Stimulated activated CD4-positive, alpha-beta T cell treated with anti-CD3 and anti-CD28 coated beads, Interleukin-2, amount 100 ng/mL, for 24 hours (primary cell): ENCODE measurements at places on chromosomes 12 and 14.

DNA sequence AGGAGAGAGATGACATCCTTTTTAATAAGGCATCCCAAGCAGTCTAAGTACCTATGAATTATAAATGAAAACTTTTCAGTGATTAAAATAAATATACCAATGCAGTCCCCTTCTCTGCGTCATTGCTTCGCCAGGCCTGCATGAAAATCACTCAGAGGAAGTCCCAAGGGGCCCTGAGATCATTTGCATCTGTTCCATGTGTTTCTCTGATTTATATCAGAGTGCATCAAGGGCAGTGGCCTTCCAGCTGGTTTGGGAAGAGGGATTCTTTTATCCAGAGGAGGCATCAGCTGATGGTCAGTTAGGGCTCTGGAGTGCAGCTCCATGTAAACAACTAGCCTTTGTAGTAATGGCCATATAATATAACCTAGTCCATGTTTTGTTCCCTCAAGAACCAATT is 210.1 kb downstream of the RGS6 start:
- DNase-seq = no peak

- DNase-seq = no peak
Observed at GRCh38 chr14:89600950-89601826, 184.2 kb upstream of the FOXN3 start.

DNA sequence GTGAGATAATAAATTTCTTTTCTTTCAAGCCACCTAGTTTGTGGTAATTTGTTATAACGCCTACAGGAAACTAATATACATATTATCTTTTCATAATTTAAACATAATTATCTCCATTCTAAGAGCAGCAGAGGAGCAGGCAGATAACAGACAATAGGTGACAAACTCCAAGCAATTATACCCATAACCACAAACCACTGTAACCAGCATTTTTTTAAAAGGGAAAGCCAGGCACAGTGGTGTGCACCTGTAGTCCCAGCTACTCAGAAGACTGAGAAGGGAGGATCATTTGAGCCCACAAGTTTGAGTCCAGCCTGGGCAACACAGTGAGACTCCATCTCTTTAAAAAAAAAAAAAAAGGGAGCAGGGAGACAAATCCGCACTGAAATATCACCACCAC is 54.9 kb downstream of the ATF7 start:
- DNase-seq = no peak

GRCh38 chr12:121926874-121927706 is 8.7 kb downstream of the CFAP251 start:
- DNase-seq = no peak

DNA sequence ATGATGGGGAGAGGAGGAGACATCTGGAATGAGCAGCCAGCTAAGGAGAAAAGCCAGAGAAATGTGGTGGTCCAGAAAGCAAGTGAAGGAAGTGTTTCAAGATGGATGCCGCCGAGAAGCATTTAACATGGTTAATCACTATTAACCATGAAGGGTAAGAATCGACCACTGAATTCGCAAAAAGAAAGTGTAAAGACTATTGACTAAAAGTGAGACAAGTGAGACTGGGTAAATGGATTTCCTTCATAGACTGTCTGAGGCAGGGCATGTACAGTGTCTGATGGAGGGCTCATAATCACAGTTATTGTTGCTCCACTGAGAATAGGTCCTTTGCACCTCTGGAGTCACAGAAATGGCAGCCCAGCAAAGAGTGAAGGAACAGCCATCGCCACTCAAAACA is 25.3 kb upstream of the CLMN start:
- DNase-seq = no peak

GRCh38 chr14:102540315-102541028 is 30.9 kb upstream of the ANKRD9 start:
- DNase-seq = no peak

DNA sequence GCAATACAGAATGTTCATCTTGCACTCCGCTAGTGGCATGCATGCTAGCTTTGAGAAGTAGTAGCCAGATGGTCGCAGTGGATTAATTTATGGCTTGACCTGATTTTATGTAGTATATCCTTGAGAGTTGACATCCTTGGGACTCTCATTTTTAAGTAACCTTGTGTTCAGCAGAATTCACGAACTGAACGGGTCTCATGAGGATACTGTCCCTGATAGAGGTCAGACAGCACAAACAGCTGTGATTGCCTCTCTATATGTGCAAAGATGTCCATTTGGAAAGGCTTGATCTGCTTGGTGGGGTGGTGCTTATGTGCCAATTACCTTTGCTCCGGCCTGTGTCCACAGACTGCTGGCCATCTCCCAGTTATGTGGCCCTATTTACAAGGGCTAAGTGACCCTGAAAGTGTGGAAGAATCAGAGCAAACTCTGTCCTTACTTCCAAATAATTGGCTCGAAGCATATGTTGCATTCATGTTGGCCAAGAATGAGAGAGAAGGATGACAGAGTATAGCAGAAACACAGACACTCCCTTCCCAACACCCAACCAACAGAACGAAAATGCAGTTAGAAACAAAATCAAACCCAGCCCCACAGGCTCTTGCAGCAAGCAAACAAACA is 167.1 kb downstream of the CRADD start:
- DNase-seq = no peak

GRCh38 chr12:113333877-113334785 is 778 bp downstream of the SLC8B1 start:
- peak; percentile 11 for DNase-seq

GRCh38 chr12:82877963-82878362 is 191.3 kb downstream of the TMTC2 start:
- no peak for DNase-seq

DNA sequence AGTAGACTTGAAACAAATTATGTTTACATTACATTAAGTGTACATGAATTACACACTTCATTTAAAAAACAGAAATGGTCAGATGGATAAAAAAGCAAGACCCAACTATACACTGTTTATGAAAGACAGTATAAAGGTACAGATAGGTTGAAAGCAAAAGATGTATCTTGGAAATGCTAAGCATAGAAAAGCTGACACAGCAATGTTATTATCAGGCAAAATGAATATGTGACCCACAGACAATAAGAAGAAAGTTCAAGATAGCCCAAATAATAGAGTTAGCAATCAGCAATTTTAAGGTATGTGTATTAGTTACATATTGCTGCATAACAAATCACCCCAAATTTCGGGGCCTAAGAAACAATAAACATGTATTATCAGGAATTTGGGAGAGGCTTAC is 153.5 kb downstream of the DHRS2 start:
- no peak for DNase-seq

GRCh38 chr14:103848175-103849077 is 1.1 kb upstream of the PPP1R13B start:
- DNase-seq = no peak

DNA sequence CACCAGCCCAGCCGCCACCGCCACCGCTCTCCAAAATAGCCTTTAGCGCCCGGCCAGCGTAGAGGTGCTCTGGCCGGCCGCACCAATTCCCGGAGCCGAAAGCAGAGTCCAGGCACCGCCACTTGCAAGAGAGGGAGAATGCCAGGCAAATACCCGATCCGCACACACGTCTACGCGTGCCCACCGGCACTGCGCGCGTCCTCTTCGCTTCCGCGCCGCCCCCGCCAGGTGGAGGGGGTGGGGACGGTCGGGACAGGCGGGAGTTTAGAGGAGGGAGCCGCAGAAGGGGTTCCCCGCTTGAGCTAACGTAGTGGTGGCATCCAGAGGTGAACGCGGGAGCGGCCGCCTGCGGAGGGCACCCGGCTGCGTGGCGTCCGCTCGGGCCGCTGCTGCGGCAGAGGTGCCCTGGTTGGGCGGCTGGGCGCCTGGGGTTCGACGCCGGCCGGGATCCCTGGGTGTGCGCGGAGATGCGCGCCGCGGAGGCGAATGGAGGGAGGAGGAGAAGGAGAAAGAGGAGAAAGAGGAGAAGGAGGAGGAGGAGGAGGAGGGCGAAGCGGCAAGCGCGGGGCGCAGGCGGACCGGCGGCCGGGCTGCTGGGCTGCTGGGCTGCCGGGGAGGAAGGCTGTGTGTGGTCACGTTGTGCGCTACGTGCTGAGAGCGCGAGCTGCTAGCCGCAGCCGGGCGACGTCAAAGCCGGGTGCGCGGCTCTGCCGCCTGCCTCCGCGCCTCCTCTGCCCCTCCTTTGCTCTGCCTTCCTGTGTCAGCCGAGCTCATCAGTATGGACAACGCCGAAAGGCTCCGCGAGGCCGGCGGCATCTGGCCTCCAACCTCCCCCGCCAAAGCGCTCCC is at the start of gene MDGA2:
Gene MDGA2, minus strand, starts transcription at position 140 of the 849 bp plus-strand sequence.
- DNase-seq = no peak

DNA sequence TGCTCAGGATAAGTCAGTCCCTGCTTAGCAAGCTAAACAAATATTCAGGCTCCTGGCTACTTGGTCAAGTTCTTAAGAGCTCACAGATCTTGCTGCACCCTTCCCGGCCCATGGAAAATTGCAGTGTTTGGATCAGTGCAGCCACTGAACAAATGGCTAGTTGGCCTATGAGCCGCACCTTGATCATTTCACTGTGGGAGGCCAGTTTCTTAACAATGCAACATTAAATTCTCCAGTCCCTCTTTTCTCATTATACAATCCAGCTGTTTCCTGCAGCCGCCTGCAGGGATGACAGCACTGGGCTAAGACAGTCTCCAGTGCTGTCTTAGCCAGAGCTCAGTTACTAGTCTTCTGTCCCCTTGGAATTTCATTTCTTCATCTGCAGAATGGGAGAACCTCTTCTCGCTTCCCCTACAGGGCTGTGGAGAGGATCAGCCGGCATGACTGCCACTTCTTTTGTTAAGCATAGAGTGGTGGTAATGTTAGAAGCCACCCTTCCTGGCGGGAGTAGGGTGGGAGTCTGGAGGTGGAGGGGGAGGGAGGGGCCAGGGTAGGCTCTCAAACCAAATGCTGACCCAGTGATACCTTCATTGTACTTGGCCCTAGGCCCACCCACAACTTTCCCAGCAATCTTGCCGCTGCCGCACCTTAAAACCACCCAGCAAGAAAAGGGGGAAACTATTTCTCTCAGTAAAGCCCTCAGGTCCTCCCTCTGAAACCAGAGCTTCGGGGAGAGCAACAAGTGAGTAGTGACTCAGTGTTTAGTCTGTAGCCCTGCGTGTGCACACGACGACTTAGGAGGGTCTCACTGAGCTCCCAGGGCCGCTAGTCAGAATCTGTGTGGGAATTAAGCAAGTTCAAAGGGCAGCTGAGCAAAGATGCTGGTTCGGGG is 145.7 kb downstream of the NUAK1 start:
- DNase-seq = no peak

DNA sequence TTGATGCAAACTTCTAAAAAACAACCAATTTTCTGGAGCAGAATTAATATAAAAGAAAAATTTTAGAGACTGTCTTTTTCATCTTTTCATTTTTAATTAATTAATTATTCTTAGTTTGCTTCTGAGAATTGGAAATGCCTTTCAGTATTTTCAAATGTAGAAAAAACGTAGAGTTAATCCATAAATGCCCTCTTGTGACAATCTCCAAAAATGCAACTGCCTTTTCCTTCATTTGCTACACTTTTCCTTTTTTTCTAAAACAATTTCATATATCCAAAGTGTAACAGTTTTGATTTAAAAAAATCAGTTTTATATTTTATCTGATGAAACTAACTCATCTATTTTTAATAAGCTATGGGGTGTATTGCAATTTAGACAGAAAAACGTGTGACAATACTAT is 409.3 kb downstream of the PRKD1 start:
- no peak for DNase-seq

- no peak for DNase-seq
Observed at GRCh38 chr12:65903691-65904383, 79.6 kb downstream of the HMGA2 start.

GRCh38 chr12:120710805-120711296 is 593 bp downstream of the UNC119B start:
- peak; percentile 47 for DNase-seq

- no peak for DNase-seq
Observed at GRCh38 chr12:40825156-40825555, 132.9 kb downstream of the CNTN1 start.

GRCh38 chr14:83217492-83217891 is 1683.8 kb upstream of the SEL1L start:
- no peak for DNase-seq

DNA sequence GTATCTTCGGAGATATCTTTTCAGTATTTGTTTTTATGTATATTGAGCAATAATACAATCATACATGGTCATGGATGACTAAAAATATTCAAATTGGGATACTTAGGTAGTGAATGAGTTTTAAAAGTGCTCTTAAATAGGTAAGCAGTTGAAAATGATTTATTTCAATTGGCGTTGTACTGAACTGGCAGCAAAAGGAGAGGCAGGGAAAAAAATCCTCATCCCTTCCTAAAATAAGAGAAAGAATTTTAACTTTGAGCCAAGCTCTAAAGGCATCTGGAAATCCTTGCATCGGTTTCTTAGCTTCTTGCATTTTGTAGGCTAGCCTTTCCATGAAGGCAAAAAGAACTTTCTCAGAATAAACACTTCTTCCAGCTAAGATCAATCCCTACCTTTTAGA is 125.2 kb downstream of the MGST1 start:
- no peak for DNase-seq

GRCh38 chr12:64745259-64745807 is 13.9 kb downstream of the GNS start:
- DNase-seq = no peak

DNA sequence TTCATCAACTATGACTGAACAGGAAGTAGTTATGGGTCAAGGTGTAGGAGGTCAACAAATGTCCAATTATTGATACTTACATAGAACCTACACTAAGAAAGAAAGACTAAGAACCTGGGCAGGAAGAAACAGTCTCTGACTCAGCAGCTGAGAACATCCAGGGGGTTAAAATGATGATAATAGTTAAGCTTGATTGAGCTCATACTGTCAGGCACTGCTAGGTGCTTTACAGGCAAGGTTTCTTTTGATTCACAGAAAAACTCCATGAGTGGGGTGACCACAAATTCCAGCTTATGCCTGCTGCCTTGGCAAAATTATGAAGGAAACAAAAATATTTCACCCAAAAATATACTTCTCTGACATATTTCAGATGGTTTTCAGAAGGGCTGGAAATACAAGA is 75.0 kb downstream of the ACADS start:
- no peak for DNase-seq

DNA sequence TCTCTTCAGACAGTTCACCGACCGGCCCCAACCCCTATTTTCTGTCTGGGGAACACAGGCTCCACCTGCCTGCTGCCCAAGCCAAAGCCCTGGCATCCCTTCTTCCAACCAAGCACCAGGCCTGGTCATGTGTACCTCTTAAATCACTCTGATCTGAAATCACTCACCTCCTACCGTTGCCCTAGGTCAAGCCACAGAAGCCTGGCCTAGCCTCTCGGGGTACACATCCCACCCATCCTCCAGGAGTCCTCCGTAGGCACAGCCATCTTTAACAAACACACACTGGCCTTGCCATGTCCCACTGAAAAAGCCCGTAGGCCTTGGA is 81.8 kb downstream of the IRF2BPL start:
- DNase-seq = no peak

DNA sequence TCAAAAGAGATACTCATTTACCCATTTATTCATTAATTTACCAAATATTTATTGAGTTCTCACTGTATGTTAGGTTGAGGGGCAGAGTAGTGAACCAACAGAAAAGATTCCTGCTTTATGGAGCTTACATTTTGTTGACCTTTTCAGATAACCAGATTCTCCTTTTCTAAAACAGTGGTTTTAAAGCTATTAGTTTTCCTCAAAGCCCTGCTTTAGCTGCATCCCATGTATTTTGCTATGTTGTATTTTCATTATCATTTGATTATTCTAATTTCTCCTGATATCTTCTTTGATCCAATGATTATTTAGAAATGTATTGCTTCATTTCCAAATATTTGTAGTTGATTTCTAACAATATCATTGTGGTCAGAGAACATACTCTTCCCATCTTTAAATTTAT is 53.6 kb downstream of the EML1 start:
- DNase-seq = no peak
